Suprapubic skin (tissue), 4 donors: ENCODE measurements at places on chromosomes 3 and 15. TPM values are rescaled to one million over a fixed set of nuclear protein-coding genes. Genes with fewer than 3 reads are reported as not detected.

GRCh38 chr3:39965461-39965860, 156.1 kb downstream of the MYRIP start:
- peaks cover 27% of the 10 kb centered on the region for H3K4me1 ChIP-seq
- H3K27me3 ChIP-seq: no peaks in the 10 kb centered on the region
- no peak for DNase-seq
- no peak overlapping the region for H3K4me3 ChIP-seq
- H3K27ac ChIP-seq: no peak overlapping the region

GRCh38 chr3:146142757-146143156, 18.2 kb downstream of the PLOD2 start:
- no peak overlapping the region for H3K27ac ChIP-seq
- H3K4me3 ChIP-seq: no peak overlapping the region
- no peak for DNase-seq
- H3K27me3 ChIP-seq: no peaks in the 10 kb centered on the region
- H3K4me1 ChIP-seq: no peaks in the 10 kb centered on the region

DNA sequence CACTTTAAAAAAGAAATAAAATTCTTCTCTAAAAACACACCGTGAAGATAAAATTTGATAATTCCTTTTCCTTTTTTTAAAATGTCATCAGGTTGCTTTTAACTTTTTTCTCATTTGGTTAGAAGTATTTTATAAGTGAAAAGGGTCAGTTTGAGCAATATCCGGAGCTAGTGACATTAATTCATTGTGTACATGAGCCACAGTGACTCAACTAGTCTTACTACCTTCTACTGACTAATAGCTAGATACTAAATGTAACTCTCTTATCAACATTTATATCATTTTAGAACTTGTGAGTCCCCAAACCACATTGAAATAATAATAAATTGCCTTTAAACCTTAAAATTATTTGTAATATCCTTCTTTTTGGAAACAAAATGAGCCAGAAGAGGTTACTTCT, 101.2 kb upstream of the ZBTB20 start:
- no peak overlapping the region for H3K4me3 ChIP-seq
- H3K27me3 ChIP-seq: no peaks in the 10 kb centered on the region
- peaks cover 4% of the 10 kb centered on the region for H3K4me1 ChIP-seq

SLC12A1 gene
- not detected for total RNA-seq

ESYT3 gene
- 39.0 TPM for total RNA-seq

CFAP44 gene
- total RNA-seq: 17.2 TPM

CHRNA5 gene
- 1.0 TPM for total RNA-seq

TPRG1 gene
- total RNA-seq: 27.3 TPM

GOLGA6A gene
- total RNA-seq: 0.64 TPM
